ENCODE measurements at places on chromosomes 5 and 9.

- no peak for DNase-seq
Measured at GRCh38 chr9:125446561-125447094, 185.0 kb downstream of the GAPVD1 start.

GRCh38 chr5:87776785-87777184 lies 364.1 kb upstream of the CCNH start:
- no peak for DNase-seq

DNA sequence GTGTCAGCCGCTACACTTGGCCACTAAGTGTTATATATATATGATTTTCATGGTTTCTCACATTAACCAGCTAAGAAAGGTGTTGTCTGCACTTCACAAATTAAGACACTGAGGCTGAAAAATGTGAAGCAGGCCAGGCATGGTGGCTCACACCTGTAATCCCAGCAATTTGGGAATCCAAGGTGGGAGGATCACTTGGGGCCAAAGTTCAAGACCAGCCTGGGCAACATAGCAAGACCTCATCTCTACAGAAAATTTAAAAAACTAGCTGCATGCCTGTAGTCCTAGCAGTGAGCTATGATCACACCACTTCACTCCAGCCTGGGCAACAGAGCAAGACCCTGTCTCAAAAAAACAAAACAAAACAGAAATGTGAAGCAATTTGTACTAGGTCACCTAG lies 1.8 kb downstream of the COQ4 start:
- DNase-seq, result no peak

- DNase-seq, result no peak
Measured at GRCh38 chr9:17082343-17083064, 52.3 kb upstream of the CNTLN start.

DNA sequence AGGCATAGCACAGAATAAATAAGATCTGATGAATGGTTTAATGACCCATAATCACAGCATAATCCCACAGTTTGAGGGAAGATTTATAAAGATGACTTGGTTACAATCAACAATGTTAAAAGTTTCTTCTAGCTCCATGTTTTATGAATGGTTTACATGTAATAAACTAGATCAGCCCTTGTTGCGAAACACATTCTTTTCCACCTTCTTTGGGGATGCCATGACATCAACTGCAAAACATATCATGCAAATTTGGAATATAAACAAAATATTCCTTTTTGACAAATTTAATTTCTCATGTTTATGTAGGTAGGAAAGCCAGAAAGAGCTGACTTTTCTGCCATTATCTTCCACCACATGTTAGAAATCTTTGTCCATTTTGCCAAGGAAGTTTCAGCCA lies 979.5 kb downstream of the MAT2B start:
- DNase-seq, result no peak

DNA sequence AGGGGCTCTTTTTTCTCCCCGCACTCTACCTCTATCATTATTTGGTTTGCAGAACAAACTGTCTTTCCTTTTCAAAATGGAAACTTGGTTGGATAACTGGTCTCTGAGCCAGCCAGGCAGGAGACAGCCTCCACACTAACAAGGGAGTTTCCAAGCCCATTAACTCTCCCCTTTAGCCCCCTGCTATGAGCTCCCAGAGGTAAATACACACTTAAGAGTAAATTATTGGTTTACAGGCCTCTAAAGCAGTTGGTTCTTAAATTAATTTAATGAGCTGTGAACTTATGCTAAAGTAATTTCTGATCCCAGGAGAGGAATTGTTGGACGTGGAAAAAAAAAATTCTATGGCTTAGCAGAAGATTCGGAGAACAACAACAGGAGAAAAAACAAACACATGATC lies 30.3 kb downstream of the EPB41L4A start:
- no peak for DNase-seq

DNA sequence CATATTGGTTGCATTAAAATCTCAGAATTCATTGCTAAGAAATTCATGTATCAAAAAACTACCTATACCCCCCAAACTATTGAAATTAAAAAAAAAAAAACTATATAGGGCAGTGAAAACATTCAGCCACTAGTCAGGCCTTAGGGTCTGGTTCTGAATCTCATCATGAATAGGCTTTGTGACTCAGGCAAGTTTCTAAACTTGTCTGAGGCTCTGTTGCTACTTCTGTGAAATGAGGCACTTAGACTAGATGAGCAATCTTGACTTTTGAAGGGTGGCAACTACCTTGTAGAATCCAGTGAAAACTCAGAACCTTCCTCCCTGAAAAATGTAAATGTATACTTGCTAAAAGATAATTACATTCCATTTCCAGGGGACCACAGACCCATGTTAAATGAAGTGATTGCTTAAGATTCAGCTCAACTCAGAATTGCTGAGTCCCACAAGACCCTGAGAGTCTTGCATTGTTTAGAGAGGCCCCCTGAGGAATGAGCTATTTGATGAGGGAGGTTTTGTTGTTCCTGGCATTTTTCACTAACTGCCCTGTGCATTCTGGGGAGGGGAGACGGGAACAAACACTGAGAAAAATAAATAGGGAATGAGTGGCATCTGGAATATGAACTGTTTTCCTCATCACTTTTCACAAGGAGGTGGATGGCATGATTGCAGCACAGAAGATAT lies 29.5 kb downstream of the RAI14 start:
- DNase-seq, result no peak

GRCh38 chr5:111932199-111932598 lies 175.2 kb upstream of the NREP start:
- DNase-seq, result no peak

GRCh38 chr9:33135470-33135958 lies 31.6 kb downstream of the B4GALT1 start:
- DNase-seq, result peak; percentile 72

GRCh38 chr9:129737479-129738274 lies 15.2 kb downstream of the PTGES start:
- peak; percentile 97 for DNase-seq

DNA sequence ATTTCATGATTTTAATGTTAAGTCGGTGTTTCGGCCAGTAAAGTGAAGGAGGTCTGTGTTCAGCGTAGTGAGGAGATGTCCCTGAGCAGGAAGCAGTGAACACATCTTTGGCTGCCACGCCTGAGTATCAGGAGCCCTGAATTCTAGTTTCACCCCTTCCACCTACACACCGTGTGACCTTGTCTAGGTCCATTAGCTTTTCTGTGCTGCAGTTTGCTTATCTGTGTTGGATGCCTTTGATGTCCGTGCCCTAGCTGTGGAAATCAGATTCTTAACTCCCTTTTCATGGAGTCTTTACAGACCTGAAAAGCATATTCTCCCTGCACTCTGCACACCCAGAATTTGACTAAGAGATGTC lies 601 bp downstream of the FBXO38 start:
- no peak for DNase-seq

DNA sequence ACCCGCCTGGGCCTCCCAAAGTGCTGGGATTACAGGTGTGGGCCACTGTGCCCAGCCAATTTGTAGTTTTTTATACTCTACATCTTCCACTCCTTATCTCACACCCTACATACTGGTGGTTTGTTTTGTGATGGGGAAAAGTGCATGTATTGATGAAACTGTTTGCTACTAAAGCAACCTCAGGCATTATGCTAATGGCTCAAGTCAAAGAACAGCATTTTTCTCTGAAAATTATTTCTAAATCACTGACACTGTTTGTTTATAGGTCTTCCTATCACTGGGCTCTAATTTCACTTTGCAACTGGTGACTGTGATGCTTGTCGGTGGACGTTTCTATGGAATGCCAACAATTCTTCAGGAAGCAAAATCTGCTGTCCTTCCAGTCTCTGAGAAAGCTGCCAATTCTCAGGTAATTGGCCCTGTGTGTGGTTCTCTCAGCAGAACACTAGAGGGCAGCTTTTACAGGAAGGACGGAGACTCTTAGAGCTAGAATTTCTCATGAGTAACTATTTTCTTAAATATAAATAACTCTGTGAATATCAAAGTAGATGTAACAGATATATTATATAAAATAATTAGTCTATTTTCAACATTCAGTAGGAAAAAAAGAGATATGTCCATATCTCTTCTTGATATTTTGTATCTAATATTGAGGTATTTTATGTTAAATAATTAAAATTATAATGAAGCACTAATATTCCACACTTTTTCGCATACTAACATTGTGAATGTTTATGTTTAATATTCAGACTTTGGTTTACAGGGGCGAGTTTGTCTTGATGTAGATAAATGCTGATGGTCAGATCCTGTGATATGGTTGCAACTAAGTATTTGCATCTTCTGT lies 244.1 kb downstream of the ADGRV1 start:
- no peak for DNase-seq

DNA sequence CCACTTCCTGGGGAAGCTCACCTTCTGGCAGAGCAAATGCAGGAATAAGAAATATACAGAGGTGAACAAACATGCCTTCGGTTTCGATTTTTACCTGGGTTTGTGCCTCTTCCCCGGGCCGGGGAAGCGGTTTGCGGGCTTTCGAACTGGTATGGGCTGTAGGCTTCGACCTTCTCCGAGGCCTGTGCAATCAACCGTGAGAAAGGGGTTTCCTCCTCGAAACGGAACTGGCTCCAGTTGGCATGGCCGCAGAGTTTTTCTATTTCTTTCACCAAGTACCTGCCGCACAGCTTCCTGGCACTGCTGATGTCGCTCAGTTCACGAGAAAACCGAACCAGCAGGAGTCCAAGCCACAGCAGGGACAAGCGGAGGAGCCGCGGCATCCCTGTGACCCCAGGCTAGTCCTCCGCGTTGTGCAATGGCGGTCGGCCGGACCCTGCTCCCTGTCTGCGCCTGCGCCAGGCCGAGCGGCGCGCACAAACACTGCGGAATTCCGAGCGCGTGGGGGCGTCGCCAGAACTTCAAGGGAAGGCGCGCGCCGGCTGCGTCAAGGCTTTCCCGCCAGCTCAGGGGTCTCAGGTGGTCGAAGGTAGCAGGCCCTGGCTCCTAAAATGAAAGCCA lies at the start of gene INSL6:
INSL6 (minus strand) TSS at position 420 of the 621 bp plus-strand sequence; CDS start at position 383, 37 bp downstream.
- DNase-seq, result no peak

DNA sequence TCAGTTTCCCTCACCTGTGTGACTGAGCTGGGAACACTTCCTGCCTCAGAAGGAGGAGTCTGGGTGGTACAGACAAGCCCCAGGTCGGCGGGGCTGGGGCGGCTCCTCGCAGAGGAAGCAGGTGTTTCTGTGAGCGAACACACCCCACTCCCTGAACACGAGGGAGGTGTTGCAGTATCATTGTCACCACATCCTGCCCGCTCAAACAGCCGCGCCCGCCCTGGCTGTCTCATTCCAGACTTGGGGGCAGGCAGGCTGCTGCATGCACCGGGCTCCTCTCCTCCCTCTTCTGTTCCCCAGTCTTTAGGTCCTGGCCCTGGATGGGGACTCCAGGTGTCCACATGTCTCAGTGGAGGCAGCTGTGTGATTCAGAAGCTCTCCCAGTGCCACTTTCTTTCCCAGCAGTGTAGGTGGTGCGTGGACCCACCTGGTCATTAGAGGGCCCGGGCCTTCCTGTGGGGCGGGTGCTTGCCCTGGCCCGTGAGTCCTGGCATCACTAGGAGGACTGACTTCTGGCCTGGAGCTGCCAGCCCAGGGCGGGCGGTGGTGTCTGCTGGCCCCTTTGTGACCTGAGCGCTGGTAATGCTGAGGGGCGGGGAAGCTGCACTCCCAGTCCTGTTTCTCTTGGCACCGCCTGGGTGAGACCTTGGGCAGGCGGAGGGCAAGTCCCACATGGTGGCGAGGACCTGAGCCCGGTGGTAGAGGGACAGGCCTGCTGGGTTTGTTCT lies 18.3 kb upstream of the PHYHD1 start:
- DNase-seq, result peak; percentile 34

- no peak for DNase-seq
Measured at GRCh38 chr9:20978249-20978648, 53.2 kb downstream of the HACD4 start.

GRCh38 chr5:82466986-82467561 lies 188.9 kb upstream of the RPS23 start:
- no peak for DNase-seq

GRCh38 chr5:92605591-92605990 lies 975.4 kb downstream of the NR2F1-AS1 start:
- DNase-seq, result no peak

GRCh38 chr9:91547081-91547480 lies 123.4 kb upstream of the NFIL3 start:
- no peak for DNase-seq

GRCh38 chr9:81118416-81118815 lies 570.9 kb downstream of the TLE1 start:
- DNase-seq, result no peak

- peak; percentile 89 for DNase-seq
Measured at GRCh38 chr9:128656416-128657343, at the start of gene DYNC2I2. Gene DYNC2I2, minus strand, starts transcription at chr9:128656847. Its CDS starts 121 bp downstream, at chr9:128656726.

DNA sequence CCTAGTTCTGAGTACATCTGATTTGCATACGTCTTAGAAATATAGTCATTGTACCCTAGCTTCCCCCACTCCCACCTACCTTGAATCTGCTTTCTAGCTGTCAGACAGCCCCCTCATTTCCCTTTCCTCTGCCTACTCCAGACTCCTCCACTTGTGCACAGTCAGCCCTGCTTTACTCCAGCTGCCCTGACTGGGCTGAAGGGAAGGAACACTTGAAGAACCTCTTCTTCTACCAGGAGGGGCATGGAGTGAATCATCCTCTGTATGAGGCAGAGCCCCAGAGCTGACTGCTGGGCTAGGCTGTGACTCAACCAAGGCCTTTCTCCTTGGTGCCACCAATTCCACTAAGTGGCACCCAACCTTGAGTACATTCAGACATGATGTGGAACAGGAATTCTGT lies 18.1 kb upstream of the ZFR start:
- peak; percentile 78 for DNase-seq

- DNase-seq, result no peak
Measured at GRCh38 chr5:15575666-15576065, 75.7 kb downstream of the FBXL7 start.

- no peak for DNase-seq
Measured at GRCh38 chr9:93260263-93261066, 76.5 kb downstream of the WNK2 start.

DNA sequence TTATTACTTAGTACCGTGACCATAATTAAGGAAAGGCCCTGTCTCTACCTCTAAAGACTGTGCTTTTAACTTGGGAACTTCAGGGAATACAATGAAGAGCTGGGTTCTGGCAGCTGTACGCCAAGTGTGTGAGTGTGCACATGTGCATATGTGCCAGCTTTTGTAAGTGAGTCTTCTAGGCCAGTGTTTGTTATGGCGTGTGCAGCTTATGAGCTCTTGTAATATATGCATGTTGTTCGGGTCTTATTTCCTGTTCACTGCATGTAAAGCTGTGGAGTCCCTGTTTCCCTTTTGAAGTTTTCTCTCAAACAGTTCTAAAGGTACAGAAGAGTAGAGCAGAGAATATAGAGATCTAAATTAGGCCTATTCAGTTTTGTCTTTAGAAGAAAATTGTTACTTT lies 30.5 kb downstream of the TGFBR1 start:
- no peak for DNase-seq

- no peak for DNase-seq
Measured at GRCh38 chr5:73901455-73901854, 275.5 kb downstream of the ARHGEF28 start.

- no peak for DNase-seq
Measured at GRCh38 chr5:130021876-130022275, 117.6 kb downstream of the CHSY3 start.

DNA sequence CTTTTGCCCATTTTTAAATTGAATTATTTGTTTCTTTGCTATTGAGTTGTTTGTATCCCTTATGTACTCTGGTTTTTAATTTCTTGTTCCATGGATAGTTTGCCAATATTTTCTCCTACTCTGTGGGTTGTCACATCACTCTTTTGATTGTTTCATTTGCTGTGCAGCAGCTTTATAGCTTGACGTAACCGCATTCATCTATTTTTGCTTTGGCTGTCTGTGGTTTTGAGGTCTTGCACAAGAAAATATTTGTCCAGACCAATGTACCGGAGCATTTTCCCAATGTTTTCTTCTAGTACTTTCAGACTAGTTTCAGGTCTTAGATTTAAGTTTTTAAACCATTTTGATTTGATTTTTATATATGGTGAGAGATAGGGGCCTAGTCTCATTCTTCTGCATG lies 36.2 kb upstream of the ZNF366 start:
- DNase-seq, result no peak

Data from bone marrow (tissue), 2 donors.